ENCODE measurements at places on chromosomes 16 and 17.

DNA sequence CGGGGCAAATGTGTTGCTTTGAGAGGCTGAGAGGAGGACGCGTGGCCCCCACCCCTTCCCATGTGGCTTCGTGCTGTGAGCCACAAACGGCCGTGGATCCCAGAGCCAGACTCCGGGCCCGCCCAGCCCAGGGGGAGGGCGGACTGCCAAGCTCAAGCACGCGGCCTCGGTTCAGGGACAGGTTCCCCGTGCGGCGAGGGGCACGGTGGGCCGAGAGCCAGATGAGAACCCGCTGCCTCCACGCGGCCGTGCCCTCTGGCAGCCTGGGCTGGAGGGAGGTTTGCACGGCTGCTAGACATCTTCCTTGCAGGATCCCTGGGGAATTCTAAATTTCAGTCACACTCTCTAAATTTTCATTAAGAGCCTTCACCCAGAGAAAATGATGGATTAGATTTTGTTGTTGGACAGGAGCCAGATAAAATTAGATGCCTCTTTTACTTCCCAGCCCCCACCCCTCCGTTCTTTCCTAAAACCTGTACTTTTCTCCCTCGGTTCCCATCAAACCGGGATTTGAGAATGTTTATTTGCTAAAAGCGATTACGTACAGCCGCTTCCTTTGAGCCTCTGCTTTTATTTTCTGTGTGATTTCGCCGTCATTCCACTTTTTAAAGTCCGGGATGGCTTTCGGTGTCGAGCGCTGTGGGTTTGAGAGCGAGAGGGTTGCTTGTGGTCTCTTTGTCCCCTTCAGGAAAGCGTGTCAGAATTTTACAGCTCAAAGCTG is 25.0 kb upstream of the GNG13 start:
- no peak for DNase-seq

DNA sequence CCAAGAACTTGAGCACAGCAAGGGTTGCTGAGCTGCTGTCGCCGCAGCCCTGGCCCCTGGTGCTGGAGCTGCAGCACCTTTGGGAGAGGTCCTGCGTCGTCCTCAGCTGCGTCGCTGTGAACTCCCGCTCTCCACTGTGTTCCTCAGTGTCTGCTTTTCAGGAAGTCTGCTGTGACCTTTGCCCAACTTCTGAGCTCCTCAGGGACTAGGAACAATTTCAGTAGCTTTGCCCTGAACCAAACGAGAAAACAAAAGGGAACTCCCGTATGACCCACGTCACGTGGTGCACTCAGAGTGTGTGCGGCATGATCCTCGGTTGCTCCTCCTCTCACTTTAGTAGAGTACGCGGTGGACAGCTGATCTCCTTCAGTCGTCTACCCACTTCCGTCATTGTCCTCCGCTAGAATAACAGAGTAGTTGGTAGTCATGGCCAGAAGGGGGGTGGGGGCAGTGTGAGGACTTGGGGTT is 44.2 kb downstream of the WDR45B start:
- no peak for DNase-seq

GRCh38 chr17:6429266-6429665 is 5.7 kb downstream of the AIPL1 start:
- DNase-seq: no peak

DNA sequence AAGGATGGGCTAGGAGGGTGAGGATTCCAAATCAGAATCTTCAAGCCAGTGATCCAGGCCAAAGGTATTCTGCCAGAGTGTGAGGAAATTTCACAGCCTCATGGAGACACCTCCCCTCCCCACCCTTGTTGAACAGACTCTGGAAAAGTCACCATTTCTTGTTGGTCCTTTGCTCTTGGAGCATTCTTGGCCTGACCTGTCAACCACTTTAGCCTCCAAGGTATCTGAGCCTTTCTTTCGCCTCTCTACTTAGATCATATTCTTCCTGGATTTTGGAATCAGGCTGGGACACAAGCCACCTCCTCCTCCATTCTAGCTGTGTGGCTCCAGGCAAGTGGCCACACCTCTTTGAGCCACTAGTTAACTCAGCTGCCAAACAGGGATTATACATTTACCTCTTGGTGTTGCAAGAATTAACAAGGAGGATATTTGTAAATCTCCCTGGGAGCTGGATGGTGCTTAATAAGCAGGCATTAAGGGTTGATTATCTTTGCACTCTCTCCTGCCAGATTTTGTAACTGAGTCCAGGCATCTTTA is 193.5 kb downstream of the WWOX start:
- no peak for DNase-seq

DNA sequence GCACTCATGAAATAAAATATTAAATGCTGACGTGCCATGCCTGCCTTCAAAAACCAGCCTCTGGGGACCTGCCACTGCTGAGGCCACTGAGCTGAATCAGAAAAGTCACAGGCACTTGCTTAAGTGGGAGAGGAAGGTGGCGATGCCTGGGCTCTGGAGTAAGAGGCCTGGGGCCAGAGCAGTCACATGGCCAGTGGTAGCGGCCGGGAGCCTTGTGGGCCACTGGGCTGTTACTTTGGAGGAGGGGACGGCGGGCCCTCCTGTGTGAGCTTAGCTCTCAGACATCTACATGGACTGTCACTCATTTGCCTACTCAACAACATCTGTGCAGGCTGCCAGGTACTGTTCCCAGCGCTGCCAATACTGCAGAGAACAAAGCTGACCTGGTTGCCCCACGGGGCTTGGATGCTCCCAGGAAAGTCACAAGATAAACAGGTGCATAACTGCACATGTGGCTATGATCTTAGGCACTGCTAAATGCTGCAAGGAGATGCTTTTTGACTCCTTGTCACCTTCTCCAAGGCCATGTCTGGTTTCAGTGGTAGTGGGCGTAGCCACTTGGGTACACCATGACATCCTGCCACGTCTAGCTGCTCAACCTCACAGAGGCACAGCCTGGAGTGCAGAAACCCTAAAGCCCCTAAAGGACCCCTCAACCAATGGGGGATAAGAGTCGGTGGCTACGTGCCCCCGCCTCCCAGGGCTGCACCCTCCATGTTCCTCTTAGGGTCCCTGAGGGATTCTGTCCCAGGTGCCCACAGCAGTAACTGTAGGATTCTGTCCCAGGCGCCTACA is 11.6 kb downstream of the COTL1 start:
- no peak for DNase-seq

DNA sequence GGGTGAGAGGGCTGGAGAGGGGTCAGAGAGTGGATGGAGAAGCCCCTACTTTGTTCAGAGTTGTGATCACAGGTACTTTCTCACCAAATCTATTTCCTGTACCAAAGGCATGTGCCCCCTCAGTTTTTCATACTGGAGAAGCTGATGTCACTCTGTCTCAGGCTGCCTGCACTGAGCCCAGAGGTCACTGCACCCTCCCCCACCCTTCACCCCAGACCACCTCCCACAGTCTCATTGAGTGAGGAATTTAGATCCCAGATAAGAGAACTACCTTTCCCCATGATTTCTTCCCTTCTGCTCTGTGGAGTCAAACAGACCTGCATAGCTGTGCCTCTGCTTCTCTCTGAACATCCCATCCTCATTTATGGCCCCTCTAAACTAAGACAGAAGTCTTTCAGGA is 140.0 kb upstream of the IRX6 start:
- peak; percentile 82 for DNase-seq

DNA sequence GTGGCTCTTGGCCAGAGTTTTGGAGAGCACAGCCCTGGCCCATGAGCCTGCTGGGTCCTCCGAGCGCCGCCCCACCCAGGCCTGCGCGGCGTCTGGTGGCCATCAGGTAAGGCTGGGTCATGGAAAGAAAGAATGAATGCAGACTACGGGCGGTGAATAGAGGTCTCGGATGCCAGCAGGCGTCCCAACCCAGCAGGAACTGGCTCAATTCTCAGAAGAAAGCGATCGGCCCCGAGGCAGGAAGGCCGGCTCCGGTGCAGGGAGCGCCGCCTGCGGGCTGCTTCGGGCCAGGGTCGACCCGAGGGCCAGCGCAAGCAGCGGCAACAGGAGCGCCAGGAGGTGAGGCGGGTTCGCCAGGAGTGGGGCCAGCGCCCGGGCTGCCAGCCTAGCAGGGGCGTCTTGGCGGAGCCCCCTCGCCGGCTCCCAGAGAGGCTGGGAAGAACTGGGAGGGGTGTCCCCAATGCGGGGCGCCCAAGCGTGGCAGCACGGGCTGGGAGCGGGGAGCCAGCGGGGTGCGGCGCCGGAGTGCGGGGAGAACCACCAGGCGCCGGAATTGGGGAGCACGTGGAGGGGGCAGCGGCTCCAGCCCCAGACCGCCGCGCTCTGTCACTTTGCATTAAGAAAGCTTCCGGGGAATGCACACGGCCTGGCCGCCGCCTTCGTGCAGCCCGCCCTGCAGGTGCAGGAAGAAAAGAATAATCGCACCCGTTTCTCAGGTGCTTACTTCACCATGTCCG is 7.1 kb upstream of the TMC5 start:
- peak; percentile 90 for DNase-seq

GRCh38 chr16:28061352-28062101 is 2.0 kb downstream of the GSG1L start:
- no peak for DNase-seq

- no peak for DNase-seq
These were observed 355.3 kb downstream of the SOX9 start for GRCh38 chr17:72476134-72476533.

GRCh38 chr17:73166731-73167581 is 2.1 kb downstream of the SSTR2 start:
- peak; percentile 32 for DNase-seq

DNA sequence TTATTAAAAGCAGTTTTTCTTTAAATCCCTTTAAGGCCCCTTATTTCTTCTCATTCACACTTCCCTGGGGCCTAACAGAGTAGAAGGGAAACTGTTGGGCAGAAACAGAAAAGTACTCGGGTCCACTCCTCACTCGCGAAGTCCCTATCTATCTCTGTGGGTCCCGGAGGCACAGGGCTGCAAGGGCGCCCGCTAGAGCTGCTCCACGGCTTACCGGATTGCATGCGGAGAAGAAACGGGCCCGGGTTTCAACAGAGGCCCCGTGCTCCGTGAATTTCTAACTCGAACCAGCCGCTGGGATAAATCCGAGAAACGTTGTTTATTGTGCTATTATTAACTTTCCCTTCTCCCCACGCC is 4.3 kb downstream of the CBLN1 start:
- no peak for DNase-seq

DNA sequence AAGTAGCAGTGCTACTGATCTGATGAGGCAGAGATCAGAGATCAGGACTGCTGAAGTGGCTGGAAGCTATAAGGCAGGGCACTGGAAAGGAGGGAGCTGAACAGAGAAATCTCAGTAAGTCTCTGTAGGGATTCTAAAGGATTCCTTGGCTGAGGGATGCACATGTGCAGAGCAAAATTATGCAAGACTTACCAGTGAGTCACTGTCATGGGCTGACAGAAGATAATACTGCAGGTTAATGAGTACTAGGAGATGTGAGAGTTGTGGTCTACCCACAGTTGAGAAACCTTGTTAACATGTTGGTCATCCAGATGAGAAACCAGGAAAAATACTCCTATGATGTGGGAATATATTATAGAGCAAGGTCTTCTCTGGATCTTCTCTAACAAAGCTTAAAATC is 378.1 kb downstream of the HAPSTR1 start:
- DNase-seq: peak; percentile 54

GRCh38 chr17:44749076-44749979 is 9.5 kb upstream of the ADAM11 start:
- peak; percentile 56 for DNase-seq

DNA sequence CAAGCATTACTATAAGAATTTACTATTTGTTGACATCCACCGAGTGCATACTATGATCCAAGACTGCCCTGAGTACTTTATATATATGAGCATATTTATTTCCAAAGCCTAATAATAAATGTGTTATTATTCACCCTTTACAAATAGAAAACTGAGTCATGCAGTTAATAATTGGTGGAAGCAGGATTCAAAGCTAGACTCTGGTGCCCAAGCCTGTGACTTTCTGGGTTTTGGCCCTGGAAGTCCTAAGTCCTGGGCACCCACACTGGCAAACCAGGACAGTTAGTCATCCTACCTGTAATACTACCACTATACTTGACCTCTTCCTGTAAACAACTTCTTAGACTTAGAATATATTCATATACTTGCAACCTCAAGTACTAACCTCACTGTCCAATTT is 257.4 kb upstream of the IRX5 start:
- DNase-seq: no peak

DNA sequence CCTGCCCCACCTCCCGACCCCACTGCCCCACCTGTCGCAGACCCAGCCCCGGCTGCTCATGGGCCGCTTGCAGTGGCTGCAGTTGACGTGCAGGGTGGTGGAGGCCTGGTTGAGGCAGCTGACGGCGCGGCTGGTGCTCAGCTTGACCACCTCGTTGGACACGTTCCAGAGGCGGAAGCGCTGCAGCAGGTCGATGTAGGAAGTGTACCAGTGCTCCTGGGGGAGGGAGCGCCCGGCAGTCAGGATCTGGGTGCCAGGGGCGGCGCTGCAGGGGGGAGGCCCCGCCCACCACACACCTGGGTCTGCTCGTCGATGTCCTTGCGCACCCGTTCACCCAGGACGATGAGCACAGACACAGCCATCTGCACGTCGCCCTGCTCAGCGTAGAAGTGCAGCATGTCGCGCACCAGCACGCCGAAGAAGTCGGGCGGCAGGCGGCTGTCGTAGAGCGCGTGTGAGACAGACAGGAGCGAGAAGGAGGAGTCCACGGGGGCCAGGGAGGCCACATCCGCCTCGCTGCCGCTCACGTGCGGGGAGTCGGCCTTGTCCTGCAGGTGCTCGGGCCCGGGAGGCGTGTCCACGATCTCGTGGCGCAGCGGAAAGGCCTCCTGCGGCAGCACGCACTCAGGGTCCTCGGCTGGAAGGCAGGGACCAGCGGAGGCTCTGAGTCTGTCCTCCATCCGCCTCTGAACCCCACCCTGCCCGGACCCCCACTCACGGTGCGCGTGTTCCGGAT is 995 bp upstream of the JMJD8 start:
- no peak for DNase-seq

DNA sequence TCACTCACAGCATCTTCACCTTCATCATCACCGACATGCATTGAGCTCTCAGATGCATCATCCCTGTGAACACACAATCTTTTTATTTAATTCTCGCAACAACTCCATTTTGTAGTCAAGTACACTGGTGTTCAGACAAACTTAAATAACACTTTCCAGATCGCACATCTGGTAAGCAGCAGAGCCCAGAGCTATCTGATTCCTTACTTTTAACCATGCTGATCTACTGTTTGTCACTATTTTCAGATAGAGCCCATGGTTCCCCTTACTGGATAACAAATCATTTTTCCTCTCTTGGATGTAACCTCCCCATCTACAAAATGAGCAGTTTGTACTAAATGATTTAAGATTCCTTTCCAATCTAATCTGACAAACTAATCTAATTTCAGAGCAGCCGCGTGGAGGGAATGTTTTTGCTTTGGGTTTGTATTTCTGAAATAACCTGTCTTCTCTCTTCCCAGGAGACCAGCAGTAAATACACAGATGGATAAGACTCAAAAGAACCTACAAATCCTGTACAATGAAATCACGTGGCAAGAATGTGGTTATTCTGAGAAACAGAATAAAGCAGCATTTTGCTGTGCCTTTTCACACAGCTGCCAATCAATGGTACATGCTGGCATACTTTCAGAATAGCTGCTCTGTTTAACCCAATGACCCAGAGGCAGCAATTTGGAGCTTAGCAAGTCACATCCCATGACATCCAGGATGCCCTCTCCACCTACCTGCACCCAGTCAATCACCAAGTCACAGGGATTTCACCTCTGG is 72.9 kb upstream of the CCL2 start:
- peak; percentile 22 for DNase-seq

GRCh38 chr16:85209526-85210121 is 97.4 kb upstream of the CIBAR2 start:
- no peak for DNase-seq
